ENCODE measurements at places on chromosomes 16 and 17.

DNA sequence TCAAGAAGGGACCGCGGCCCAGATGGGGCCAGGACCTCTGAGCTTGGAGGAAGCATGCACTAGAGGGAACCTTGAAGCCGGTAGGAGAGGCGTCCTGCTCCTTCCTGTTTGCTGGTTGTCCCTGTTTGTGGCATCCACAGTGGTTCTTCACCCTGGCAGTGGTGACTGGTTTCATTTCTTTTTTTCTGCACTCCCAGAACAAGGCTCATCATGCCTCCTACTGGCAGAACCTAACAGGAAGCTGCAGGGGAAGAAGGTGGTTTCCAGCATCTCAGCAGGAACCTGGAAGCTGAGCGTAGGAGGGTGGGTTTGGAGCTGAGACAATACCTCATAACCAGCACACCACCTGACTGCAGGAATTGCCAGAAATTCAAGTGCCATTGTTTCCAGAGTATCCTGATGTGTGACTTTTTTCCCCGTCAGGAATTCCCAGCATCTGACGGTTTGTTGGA lies 5.8 kb downstream of the TMEM231 start:
- DNase-seq, result no peak

DNA sequence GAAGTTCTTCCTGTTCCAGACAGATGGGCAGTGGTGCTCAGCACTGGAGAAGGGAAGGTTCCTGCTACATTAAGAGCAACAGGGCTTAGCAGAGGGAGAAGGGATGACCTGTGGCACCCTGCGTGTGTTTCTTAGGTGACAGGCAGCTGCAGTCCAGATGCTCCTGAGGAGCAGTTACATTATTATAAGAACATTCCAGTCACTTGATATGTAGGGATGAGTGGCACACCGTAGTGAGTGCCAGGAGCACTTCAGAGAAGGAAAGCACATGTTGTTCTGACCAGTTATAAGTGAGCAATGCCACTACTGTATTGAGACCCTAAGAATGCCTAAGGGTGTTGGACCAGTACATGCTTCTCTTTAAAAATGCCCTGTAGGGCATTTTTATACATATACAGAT lies 39.9 kb upstream of the MRC2 start:
- DNase-seq, result no peak

- DNase-seq, result no peak
Observed at GRCh38 chr17:16444258-16444886, 29.0 kb downstream of the TRPV2 start.

GRCh38 chr17:74924250-74924948 lies at the start of gene OTOP2:
TSS of gene OTOP2 (plus strand) at chr17:74924273. CDS start at chr17:74924633, 360 bp downstream.
- DNase-seq, result no peak

GRCh38 chr16:87963400-87963799 lies 12.2 kb downstream of the BANP start:
- no peak for DNase-seq

DNA sequence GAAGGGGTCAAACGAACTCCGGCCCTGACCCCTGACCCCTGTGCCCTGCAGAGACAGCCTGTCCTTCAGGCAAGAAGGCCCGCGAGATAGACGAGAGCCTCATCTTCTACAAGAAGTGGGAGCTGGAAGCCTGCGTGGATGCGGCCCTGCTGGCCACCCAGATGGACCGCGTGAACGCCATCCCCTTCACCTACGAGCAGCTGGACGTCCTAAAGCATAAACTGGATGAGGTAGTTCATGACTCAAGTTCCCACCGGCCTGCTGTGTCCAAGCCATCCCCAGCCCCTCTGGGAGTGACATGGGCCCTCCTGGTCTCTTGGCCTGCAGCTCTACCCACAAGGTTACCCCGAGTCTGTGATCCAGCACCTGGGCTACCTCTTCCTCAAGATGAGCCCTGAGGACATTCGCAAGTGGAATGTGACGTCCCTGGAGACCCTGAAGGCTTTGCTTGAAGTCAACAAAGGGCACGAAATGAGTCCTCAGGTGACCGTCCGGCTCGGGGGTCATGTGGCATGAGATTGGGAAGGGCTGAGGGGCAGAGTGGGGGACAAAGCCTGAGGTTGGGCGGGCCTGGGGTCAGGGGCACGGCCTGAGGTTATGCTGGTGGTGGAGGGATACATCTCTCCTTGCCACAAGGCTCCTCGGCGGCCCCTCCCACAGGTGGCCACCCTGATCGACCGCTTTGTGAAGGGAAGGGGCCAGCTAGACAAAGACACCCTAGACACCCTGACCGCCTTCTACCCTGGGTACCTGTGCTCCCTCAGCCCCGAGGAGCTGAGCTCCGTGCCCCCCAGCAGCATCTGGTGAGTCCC lies 5.7 kb downstream of the MSLN start:
- DNase-seq, result no peak

GRCh38 chr16:48537275-48537674 lies 72.7 kb downstream of the N4BP1 start:
- DNase-seq, result no peak

DNA sequence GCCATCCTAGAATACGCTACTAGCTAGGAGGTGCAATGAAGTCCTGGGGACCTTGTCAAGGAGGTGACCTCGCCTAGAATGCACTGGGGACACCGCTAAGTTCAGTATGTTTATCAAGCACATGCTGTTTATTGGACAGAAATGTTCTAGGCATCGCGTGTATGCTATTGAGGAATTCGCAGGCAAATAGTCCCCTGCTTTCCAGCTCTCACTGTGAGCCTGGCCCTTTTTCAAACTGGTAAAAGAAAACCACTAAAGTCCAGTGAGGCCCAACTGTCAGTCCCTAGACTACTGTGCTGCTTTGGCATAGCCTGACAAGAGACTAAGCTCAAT lies 1.2 kb upstream of the FAM222B start:
- no peak for DNase-seq

GRCh38 chr17:19546289-19547065 lies 12.8 kb downstream of the SLC47A1 start:
- no peak for DNase-seq

DNA sequence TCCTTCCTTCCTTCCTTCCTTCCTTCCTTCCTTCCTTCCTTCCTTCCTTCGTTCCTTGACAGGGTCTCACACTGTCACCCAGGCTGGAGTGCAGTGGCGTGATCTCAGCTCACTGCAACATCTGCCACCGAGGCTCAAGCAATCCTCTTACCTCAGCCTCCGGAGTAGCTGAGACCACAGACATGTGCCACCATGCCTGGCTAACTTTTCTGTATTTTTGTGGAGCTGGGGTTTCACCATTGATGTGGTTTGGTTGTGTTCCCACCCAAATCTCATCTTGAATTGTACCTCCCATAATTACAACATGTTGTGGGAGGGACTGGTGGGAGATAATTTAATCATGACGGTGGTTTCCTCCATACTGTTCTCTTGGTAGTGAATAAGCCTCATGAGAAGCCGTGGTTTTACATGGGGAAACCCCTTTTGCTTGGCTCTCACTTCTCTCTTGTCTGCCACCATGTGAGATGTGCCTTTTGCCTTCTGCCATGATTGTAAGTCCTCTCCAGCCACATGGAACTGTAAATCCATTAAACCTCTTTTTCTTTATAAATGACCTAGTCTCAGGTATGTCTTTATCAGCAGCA lies 90.3 kb upstream of the MPHOSPH6 start:
- DNase-seq, result no peak

GRCh38 chr16:76222087-76222486 lies 55.1 kb upstream of the CNTNAP4 start:
- no peak for DNase-seq

DNA sequence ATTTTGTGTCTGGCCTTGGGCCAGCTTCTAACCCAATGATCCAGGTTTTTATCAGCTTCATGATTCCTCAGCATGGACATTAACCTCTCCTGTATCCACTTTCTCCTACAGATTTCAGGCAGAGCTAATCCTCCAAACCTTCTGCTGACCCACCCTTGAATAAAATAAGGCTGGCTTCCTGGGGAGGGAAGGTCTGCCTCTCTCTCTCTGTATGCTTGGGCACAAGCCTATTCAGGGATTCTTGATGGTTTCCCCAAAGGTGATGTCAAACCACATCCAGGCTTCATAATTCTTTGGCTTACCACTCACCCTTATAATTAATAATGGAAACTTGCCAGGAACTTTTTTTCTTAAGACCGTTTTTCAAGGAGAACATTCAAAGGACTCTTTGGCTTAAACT lies 240.1 kb downstream of the UTP18 start:
- no peak for DNase-seq

- DNase-seq, result no peak
Observed at GRCh38 chr17:4960279-4960922, 7.2 kb downstream of the SPAG7 start.

DNA sequence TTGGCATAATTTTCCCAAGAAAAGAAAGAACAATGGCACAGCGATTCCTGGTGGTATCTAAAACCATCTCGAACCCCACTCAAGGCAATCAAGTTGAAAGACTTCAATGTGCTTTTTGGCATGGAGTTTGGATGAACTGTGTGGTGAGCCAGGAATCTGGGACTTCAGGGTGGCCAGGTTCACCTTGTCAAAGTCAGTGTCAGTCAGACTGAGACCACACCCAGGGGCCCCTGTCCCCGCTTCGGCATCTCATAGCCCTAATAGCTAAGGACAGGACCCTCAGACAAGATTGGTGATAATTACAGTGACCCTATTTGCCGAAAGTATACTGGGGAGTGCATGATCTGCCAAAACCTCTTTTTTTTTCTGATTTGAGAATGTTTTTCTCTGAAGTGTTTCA lies 25.8 kb downstream of the WFDC1 start:
- no peak for DNase-seq

- DNase-seq, result no peak
Observed at GRCh38 chr17:78268191-78268874, 36.9 kb downstream of the TMEM235 start.

GRCh38 chr16:85238233-85238647 lies 126.0 kb upstream of the CIBAR2 start:
- no peak for DNase-seq

GRCh38 chr16:81481207-81481821 lies 36.7 kb downstream of the CMIP start:
- no peak for DNase-seq

GRCh38 chr16:70803319-70803718 lies 2.4 kb upstream of the VAC14 start:
- no peak for DNase-seq

- no peak for DNase-seq
Observed at GRCh38 chr17:63949576-63950250, 17.6 kb upstream of the CD79B start.

DNA sequence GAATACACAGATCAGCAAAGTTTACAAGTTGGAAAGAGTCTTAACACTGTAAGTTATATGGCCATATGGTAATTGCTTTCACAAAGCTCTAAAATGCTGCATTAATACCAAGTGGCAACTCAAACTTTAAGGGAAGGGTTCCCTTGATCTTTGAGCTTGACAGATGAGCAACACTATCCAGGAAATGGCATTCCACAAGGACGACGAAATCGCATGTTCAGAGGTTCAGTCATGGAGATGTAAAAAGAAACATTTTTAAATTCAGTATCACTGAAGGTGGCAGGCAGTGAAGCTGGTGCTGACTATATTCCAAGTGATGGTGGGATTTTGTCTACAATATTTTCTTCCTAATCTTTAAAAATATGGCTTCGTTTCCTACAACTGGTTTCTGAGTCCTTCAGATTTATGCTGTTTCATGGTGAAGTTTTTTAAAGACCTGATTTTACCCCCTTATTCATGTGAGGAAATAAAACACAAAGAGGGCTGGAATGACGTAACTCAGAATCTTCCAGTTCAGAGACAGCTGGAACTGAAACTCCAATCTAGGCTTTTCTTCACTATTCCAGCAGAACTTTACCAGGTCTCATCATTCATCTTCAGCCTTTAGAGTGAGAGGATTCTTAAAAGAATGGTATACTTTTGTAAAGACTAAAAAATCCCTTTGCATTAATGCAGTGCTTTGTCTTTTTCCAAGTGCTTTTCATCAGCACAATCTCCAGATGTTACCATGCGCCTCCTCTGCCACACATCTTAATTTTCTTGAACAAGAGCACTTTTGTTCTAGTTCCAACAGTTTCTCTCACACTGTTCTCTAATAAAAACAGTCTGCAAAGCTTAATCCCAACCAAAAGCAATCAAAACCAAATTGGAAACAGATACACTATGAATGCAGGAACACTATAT lies 20.2 kb downstream of the CHCT1 start:
- no peak for DNase-seq

GRCh38 chr16:68749432-68749831 lies 12.3 kb downstream of the CDH1 start:
- DNase-seq, result no peak

- DNase-seq, result no peak
Observed at GRCh38 chr16:77531752-77532151, 96.9 kb upstream of the ADAMTS18 start.

- DNase-seq, result no peak
Observed at GRCh38 chr17:17484451-17484899, 7.7 kb downstream of the MED9 start.

- DNase-seq, result no peak
Observed at GRCh38 chr16:74563828-74564263, 43.1 kb downstream of the GLG1 start.

DNA sequence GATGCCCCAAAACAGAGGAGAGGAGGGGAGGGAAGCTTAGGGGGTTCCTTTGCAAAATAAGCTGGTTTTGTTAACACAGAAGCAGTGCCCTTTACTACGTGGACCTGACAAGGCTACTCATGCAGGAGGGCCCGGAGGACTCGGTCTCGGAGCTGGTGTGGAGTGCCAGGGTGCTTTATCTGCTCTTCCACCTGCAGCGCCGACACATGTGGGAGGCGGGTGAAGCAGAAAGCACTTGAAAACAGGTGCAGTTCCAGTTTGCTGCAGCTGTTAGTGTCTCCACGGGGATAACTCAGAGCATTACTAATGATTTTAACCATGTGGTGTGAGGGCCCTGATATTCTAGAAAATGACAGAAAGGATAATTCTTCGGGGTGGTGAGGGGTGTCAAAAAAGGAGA lies 35.0 kb upstream of the MNT start:
- DNase-seq, result peak; percentile 69

- DNase-seq, result no peak
Observed at GRCh38 chr16:8869212-8869987, 594 bp upstream of the CARHSP1 start.

- DNase-seq, result no peak
Observed at GRCh38 chr17:82003411-82004381, 19.0 kb downstream of the CENPX start.

DNA sequence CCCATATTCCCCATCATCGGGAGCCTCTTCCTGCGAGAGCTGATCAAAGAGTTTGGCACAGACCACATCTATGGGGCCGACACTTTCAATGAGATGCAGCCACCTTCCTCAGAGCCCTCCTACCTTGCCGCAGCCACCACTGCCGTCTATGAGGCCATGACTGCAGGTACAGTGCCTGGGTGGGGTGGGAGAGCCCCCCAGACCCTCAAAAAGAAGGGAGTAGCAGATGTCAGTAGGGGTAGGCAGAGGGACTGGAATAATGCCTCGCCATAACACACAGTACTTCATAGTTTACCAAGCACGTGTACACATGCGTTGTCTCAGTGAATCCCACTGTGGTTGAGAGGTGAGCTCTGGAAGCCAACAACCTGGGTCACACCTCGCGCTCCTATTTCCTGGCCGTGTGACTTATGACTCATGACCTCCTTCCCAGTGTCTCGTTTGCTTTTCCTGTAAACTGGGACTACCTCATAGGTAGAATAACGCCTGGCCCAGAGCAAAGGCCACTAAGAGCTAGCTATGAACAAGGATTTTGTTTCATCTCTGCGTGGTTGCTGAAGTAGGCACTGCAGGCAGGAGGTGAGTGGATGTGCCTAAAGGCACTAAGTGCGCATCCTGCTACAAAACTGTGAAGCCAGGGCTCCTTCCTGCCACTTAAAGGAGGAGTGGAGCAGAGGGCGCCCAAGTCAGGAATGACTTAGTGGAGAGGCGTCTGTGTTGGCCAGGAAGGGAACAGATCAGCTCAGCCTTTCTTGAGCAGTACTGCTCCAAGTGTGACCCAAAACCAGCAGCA lies 5.2 kb downstream of the NAGLU start:
- DNase-seq, result no peak

GRCh38 chr17:3859940-3860339 lies 13.9 kb upstream of the NCBP3 start:
- no peak for DNase-seq

Measured in NCI-H1436 treated with DMSO at 0.1 percent for 48 hours (cell line).